PC-3 (cell line): ENCODE measurements at places on chromosomes 3 and 15. TPM values are rescaled to one million over a fixed set of nuclear protein-coding genes. Genes with fewer than 3 reads are reported as not detected.

GRCh38 chr15:45326741-45327140 lies 51.6 kb downstream of the GATM start:
- peaks cover 13% of the 10 kb centered on the region; the same call in 1 of the 2 replicates for H3K27me3 ChIP-seq
- H3K4me1 ChIP-seq: 0 out of 2 replicates have a peak, but pooled peaks cover 3% of the 10 kb centered on the region
- no peaks in the 10 kb centered on the region for H3K36me3 ChIP-seq
- DNase-seq: no peak
- H3K4me3 ChIP-seq: no peak overlapping the region

- H3K27me3 ChIP-seq: peaks cover 5% of the 10 kb centered on the region; the same call in 1 of the 2 replicates
- no peak overlapping the region for H3K27ac ChIP-seq
- no peaks in the 10 kb centered on the region for H3K4me1 ChIP-seq
- no peaks in the 10 kb centered on the region for H3K36me3 ChIP-seq
- no peak for DNase-seq
These were observed 617.5 kb downstream of the ZPLD1 start for GRCh38 chr3:103052236-103052830.

DNA sequence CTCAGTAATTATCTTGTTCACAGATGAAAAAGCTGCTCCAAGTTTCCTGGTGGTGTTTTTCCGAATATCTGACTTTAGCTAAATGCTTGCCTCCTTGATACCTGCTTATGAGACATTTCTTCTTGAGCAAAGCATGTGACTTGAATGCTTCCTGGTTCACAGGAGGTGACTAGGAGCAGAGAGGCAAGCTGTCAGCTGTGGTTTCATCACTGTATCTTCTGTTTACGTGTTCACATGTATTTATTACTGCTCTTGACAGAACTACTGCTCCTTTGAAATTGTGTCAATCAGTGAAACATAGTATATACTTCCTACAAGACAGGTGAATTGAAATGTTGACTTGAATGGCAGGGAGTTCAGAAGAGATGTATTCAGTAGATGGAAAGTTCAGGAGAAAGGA lies 8.9 kb upstream of the SPPL2A start:
- no peaks in the 10 kb centered on the region for H3K4me1 ChIP-seq
- H3K27me3 ChIP-seq: no peaks in the 10 kb centered on the region
- DNase-seq: no peak
- no peaks in the 10 kb centered on the region for H3K36me3 ChIP-seq

SOX14 gene
- not detected in 2 replicates for total RNA-seq

CHDH gene
- total RNA-seq: 3.2 and 5.1 TPM in 2 replicates

DNA sequence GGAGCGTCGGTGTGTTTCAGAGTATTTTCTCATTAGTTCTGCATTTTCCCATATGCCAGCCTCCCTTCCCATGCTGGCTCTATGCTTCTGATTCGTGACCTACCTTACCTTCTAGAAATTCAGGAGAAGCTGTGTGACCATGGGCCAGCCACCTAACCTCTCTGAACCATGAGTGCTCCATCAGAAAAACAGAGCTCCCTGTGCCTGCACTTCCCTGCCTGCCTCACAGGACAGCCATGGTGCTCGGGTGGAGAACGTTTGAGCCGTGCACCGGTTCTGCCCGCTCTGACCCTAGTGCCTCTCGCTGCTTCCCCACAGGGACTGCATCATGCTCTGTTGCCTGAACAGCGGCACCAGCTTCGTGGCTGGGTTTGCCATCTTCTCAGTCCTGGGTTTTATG lies 74.5 kb upstream of the SLC6A1 start:
- no peak overlapping the region for H3K4me3 ChIP-seq
- no peak for DNase-seq
- H3K27ac ChIP-seq: no peak overlapping the region

DNA sequence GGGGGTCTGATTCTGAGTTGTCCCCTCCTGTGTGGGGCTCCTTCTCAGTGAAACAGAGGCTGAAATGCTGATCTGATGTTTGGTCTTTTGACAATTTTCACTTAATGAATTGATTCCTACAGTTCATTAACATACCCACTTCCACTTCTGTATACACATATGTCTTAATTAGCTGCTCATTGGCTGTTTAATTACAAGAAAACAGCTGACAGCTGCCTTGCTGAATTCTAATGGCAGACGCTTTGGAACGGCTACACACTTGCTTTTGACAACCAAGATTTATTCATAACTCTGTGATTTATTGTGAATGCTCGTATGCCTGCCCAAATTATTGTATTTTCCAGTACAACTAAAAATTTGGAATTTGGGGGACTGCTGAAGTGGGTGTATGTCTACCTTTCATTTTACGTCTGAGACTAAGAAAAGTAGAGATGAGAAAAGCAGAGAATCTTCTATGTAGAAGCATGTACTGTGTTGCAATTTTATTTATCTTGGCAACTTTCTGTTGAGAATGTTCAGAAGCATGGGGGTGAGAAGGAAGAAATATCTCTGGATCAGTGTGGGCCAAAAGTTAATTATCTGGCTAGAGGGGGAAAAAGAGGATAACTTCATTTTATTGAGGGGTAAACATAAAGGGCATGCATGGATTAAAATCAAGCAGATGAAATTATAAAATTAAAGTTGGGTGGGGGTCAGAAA lies 46.5 kb upstream of the ICE2 start:
- H3K36me3 ChIP-seq: no peaks in the 10 kb centered on the region
- H3K27ac ChIP-seq: peak overlapping the region; percentile 62
- no peak overlapping the region for H3K4me3 ChIP-seq
- H3K4me1 ChIP-seq: peaks cover 73% of the 10 kb centered on the region
- DNase-seq: no peak

IQCF5 gene
- total RNA-seq: not detected in 2 replicates

ADAMTS7 gene
- 4.2 and 5.2 TPM in 2 replicates for total RNA-seq

HRG gene
- not detected in 2 replicates for total RNA-seq

DNA sequence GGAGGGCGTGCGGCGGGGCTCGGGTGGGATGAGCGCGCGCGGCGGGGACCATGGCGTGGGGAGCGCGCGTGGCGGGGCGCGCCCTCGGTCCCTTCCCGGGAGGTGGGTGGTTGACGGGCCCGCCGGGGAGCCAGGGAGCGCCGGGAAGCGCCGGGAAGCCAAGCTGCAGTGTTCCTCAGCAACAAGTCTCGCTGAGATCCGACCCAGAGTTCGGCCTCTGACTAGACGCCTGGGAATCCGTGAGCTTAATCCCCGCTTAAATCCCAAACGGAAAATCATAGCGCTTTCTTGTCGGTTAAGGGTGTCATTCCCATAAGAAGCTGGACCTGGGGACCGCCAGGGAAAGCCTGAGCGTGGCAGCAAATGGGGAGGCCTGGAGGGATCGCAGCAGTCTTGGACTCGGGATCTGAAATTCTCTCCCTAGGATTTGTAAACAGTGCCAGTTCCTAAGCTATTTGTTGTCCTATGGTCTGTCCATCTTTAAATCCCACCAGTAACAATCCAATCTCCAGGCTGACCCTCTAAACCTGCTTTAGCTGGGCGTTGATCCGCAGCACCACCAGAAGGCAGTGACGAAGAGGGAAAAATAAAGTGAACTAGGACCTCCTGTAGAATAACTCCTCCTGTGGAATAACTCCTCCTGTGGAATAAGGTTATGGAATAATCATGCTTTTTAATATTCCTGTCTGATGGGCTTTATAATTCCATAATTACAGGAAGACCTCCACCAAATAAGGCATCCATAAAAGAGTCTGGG lies 570 bp upstream of the NEDD4 start:
- no peaks in the 10 kb centered on the region for H3K27me3 ChIP-seq
- peak overlapping the region; percentile 72 for H3K4me3 ChIP-seq
- no peaks in the 10 kb centered on the region for H3K36me3 ChIP-seq
- H3K4me1 ChIP-seq: peaks cover 17% of the 10 kb centered on the region
- peak overlapping the region; percentile 17; the same call in 1 of the 2 replicates for H3K27ac ChIP-seq

DNA sequence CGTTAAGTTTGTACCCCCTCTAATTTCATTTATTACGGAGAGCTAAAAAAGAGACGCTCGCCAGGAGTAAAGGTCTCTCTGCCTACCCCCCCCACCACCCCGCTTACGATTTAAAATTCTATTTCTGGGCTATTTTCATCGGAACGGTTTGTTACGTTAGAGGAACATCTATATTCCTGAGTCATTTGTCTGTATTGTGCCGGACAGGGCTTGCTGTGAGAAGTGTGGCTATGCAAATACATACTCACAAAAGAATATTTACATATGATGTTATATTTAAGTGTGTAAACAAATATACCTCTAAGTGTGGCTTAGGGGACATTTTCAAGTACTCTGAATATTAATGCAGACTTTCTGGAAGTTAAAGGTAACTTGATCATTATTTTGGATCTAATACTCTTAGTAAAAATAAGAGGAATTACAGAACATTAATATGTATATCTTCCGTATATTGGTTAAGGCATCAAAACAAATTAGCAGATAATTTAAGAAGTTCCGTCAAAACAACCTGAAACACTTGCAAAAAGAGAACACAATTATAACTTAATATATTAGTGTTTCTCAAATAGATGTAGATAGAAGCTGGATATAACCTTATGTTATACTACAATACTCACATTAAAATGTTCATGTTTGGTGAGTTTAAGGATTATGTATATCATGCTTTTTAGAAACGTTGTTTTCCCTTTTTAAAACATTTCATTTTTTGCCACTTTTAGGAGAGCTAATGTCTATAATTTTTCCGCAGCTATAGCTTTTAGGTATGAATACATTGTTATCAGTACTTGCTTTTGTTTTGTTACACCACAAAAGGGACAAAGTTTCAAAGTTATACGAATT lies 1.6 kb upstream of the SHOX2 start:
- no peaks in the 10 kb centered on the region for H3K27me3 ChIP-seq
- no peak overlapping the region for H3K27ac ChIP-seq
- peaks cover 12% of the 10 kb centered on the region for H3K4me1 ChIP-seq
- H3K4me3 ChIP-seq: no peak overlapping the region
- no peaks in the 10 kb centered on the region for H3K36me3 ChIP-seq
- DNase-seq: no peak

- no peak overlapping the region for H3K27ac ChIP-seq
- H3K4me3 ChIP-seq: no peak overlapping the region
- H3K4me1 ChIP-seq: peaks cover 16% of the 10 kb centered on the region
- peaks cover 46% of the 10 kb centered on the region for H3K36me3 ChIP-seq
- no peak for DNase-seq
These were observed 14.8 kb downstream of the MCM2 start for GRCh38 chr3:127612966-127613365.

GRCh38 chr3:67739851-67740250 lies 85.4 kb upstream of the SUCLG2 start:
- no peak for DNase-seq
- H3K27ac ChIP-seq: no peak overlapping the region
- no peaks in the 10 kb centered on the region for H3K4me1 ChIP-seq
- no peaks in the 10 kb centered on the region for H3K27me3 ChIP-seq

KLHL40 gene
- total RNA-seq: not detected in 2 replicates

DNA sequence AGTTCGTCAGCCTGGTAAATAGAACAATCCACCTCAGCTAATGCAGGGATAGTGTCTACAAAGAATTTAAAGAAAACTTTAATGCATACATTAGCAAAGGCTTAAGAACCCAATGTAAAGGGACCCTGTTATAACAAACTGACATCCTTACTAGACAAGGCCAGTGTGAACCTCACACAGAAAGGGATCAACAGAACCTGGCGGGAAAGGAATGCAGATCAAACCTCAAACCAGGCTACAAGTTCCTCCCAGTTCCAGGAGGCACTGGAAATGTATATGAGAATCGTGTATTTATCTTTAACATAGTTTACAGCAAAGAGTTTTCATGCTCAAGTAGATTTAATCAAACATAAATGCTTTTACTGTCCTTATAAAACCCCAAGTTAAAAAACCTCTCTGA lies 37.6 kb upstream of the ATP11B start:
- no peaks in the 10 kb centered on the region for H3K27me3 ChIP-seq
- H3K4me3 ChIP-seq: no peak overlapping the region
- peak; percentile 5 for DNase-seq

RBPMS2 gene
- total RNA-seq: not detected in 2 replicates

CRABP1 gene
- not detected in 2 replicates for total RNA-seq

GRCh38 chr3:146953511-146953981 lies 348.4 kb upstream of the PLSCR5 start:
- no peak for DNase-seq
- no peaks in the 10 kb centered on the region for H3K36me3 ChIP-seq
- peaks cover 20% of the 10 kb centered on the region; the same call in 1 of the 2 replicates for H3K27me3 ChIP-seq
- H3K27ac ChIP-seq: no peak overlapping the region
- H3K4me3 ChIP-seq: no peak overlapping the region

DNA sequence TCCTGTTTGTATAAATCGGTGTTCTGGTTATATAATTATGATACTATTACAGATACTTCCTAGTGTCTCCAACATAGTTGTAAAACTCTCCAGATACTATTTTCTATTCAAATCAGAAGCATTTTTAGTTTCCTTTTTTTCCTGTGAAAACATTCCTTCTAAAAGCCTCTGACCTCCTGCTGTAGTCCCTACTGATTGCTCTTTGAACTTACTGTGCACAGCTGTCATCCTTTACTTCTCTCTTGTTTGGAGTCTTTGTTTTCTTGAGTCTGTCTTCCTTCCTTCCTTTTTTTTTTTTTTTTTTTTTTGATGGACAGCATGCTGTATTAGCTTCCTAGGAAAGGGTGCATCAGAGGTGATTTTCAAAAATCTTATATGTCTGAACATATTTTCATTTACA lies 28.9 kb downstream of the NR2C2 start:
- H3K27me3 ChIP-seq: no peaks in the 10 kb centered on the region
- no peak overlapping the region for H3K27ac ChIP-seq
- H3K36me3 ChIP-seq: peaks cover 15% of the 10 kb centered on the region

DNA sequence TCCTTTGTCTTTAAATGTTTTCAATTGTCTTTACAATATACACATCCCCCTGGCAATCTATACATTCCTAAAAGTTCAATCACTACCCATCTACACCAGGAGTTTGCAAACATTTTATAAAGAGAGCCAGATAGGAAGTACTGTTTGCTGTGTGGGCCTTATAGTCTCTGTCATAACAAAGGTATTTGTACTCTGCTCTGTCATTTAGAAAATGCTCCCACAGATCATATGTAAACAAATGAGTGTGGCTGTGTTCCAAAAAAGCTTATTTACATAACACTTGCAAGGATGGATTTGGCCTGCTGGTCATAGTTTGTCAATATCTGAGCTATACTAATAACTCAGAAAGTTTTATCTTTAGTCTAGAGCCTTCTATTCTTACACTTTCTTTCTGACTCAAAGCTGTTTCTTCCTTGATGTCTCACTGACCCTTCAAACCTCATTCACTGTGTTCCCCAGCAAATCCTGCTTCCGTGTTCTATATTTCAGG lies 511.9 kb downstream of the GBE1 start:
- H3K27me3 ChIP-seq: no peaks in the 10 kb centered on the region
- DNase-seq: peak; percentile 99
- peak overlapping the region; percentile 26; the same call in 1 of the 2 replicates for H3K4me3 ChIP-seq
- peak overlapping the region; percentile 60 for H3K27ac ChIP-seq
- H3K4me1 ChIP-seq: peaks cover 23% of the 10 kb centered on the region

DNA sequence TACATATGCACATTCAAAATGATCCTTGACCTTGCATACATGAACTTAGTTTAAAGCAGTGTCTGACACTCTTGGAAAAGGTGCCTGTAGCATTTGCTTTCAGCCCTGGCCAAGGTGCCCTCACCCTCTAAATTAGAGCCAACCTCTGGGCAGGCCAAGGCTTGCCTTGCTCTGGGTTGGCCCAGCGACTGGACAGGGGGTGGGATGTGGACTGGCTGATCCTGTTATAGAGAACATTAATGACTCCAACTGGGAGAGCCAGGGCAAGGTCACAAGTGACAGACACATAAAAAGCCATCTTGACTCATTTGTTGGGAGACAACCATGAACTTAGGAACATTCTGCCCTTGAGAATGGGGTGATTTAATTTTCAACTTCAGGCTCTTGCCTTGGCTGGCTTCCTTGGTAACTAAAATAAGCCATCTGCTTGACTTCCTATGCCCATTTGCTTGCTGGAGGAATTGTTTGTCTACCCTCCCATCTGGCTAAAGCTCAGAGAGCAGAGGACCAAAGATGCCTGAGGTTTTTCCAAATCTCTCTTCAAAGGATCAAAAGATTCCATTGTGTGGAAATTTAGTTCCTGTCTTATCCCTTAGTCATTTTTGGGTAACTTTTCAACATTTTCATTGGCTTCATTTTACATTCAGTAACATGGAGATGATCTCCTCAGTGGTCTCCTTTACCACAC lies 403.7 kb downstream of the SOX2 start:
- H3K4me1 ChIP-seq: no peaks in the 10 kb centered on the region
- no peak for DNase-seq
- no peaks in the 10 kb centered on the region for H3K36me3 ChIP-seq
- no peak overlapping the region for H3K27ac ChIP-seq
